ENCODE measurements at places on chromosomes 7 and 10.

DNA sequence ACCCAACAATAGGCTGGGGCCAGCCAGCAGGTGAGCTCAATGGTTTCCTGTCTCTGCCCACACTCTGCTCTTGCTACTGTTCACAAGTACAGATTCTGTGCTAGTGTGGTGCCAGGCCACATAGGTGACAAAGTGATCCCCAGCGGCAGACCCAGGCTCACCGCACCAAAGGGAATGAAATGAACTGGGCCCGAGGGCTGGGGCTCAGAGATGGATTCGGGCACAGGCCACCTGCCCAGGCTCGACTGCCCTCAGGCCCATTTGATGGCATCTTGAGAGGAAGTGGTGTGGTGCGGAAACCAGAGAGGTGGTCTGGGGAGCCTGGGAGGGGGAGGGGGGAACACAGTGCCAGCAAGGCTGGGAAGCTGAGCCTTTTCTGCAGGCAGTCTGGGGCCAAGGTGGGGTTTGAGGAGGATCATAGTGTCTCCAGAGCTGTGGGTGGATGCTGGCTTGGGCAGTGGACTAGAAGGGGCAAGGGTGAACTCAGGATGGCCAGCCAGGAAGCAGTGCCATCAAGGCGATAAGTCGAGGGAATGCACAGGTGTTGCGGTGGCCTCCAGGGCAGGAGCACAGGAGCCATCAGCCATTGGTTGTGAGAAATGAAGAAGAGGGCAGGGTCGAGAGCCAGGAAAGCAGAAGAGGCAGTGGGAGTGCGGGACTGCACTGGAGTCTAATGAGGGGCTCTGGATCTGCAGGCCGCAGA is 85.2 kb downstream of the ARHGAP22 start:
- DNase-seq = no peak

- DNase-seq = peak; percentile 30
These were observed 29.9 kb downstream of the RNLS start for GRCh38 chr10:88553116-88553752.

GRCh38 chr7:130880668-130881067 is 146.7 kb upstream of the KLF14 start:
- DNase-seq = no peak

DNA sequence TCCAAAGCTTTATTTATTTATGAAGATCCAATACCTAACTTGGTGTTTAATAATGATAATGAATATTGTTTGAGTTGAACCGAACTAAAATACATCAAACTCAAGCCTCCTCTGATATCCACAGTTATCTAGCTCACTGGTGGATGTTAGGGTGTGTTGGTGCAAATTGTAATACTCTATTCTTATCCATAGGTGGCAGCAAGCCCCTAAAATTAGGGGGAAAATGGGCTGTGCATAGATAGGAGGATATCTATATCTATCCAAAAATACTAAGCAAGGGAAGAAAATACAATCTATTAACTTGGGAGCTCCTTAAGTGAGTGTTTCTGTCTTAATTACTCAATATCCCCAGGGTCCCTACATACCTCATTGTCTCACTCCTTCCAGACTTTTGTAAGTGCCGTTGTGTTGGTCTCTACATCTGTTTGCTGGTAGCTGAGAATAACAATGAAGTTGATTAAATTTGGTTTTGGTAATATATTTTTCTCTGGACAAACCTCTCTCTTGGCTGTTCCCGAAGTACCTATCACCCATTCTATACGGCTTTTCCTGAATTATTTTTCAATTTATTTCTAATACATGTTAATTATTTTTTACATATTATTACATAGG is 55.0 kb upstream of the VWDE start:
- no peak for DNase-seq

DNA sequence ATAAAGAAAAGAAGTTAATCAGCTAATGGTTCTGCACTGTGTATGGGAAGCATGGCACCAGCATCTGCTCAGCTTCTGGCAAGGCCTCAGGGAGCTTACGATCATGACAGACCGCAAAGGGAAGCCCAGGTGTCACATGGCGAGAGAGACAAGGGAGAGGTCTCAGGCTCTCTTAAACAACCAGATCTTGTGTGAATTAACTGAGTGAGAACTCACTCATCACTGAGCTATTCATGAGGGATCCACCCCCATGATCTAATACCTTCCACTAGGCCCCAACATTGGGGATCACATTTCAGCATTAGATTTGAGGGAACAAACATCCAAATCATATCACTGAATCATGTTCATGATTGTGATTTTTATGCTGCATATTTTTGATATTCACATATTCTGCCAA is 5.8 kb downstream of the USP54 start:
- no peak for DNase-seq

- DNase-seq = no peak
These were observed 47.4 kb downstream of the GPR37 start for GRCh38 chr7:124718032-124718766.

- no peak for DNase-seq
These were observed 33.4 kb downstream of the CALML5 start for GRCh38 chr10:5465976-5466450.

- peak; percentile 10 for DNase-seq
These were observed 82.6 kb upstream of the PRKG1 start for GRCh38 chr10:50991456-50992355.

GRCh38 chr10:10551596-10552301 is 465.9 kb upstream of the CELF2 start:
- DNase-seq = no peak

GRCh38 chr10:60234551-60234950 is 155.1 kb downstream of the ANK3 start:
- DNase-seq = no peak

DNA sequence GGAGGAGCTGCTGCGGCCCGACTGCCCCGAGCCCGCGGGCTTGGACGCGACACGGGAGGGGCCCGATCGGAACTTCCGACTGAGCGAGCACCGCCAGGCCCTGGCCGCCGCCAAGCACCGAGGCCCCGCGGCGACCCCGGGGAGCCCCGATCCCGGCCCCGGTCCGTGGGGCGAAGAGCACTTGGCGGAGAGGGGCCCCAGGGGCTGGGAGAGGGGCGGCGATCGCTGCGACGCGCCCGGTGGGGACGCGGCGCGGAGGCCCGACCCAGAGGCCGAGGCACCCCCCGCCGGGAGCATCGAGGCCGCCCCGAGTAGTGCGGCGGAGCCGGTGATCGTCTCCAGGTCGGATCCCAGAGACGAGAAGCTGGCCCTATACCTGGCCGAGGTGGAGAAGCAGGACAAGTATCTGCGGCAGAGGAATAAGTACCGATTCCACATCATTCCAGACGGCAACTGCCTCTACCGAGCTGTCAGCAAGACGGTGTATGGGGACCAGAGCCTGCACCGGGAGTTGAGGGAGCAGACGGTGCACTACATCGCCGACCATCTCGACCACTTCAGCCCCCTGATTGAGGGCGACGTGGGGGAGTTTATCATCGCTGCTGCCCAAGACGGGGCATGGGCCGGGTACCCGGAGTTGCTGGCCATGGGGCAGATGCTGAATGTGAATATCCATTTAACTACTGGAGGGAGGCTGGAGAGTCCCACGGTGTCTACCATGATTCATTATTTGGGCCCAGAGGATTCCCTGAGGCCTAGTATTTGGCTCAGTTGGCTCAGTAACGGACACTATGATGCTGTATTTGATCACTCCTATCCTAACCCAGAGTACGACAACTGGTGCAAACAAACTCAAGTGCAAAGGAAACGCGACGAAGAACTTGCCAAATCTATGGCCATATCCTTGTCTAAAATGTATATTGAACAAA is 1.4 kb downstream of the OTUD1 start:
- DNase-seq = peak; percentile 12
